ENCODE measurements at places on chromosomes 3 and 15.

DNA sequence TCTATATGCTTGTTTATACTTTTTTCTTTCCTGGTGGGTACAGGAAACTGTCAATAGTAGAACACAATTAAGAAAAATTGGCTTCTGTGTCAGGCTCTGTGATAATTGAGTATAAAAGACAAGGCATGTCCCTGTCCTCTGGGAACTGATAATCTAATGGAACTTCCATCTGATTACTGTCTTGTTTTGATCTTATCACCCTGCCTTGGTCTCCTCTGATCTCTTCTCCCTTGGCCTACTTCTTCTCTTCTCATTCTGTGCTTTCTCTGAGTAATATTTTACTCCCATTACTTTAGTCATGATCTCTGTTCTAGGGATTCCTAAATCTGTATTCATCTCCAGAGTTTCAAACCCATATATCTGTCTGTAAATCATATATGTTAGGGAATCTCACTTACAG lies 14.6 kb downstream of the UBE2Q2 start:
- DNase-seq: no peak

DNA sequence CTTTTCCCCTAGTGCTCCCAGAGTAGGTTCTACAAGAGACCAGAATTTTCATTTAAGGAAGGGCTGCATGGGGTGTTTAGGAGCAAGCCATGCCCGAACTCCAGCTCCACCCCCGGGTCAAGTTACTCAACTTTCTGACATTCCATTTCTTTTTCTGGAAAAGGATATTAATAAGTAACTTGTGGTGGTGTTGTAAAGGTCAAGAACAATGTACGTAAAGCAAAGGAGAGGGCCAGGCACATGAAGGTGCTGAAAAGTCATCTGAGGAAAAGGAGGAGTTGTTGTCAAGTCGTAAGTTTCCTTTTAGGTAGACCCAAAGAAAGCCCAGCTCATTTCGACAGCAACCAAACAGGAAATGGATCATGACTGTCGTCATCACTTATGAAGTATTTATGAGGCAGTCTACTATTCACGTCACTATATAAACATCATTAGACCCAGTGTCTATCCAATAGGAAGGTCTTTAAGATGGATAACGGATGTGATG lies 319.6 kb upstream of the IL12A start:
- no peak for DNase-seq

DNA sequence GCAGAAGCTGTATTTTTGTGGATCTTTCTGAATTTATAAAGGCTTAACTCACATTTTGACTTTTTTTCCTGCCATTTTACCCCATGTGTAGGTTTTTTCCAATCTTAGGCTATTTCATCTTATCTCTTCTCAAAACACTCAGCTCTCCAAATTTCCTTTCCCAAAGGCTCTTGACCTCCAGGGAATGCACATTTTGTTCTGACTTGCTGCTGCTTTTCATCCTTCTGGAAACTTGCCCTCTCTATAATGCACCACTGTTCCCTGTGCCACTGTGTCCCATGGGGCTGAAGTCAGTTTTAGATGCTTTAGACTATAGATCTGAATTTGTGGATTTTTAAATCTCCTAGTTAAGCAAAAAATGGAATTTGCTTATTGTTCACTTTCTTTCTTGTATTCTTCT lies 9.1 kb downstream of the PYDC2 start:
- no peak for DNase-seq

DNA sequence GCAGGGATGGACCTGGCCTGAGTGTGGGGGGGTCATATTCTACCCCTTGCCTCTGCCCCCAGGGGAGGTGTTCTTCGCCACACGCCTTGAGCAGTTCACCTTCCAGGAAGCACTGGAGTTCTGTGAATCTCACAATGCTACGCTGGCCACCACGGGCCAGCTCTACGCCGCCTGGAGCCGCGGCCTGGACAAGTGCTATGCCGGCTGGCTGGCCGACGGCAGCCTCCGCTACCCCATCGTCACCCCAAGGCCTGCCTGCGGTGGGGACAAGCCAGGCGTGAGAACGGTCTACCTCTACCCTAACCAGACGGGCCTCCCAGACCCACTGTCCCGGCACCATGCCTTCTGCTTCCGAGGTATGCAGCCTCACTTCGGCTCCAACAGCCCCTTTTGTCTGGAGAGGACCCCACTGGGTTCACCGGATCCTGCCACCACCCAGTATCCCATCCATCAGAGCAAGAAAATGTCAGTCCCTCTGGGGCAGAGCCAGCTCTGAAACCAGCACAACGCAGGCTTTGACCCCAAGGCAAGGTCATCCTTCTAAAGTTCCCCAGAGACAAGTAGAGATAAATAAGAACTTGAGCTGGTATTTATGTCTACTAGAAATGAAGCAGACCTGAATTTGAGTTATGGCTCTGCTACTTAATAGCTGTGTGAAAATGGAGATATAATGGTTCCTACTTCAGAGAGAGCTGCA lies 45.8 kb downstream of the HAPLN3 start:
- no peak for DNase-seq

- no peak for DNase-seq
Observed at GRCh38 chr15:76339305-76340197, 3.0 kb downstream of the ISL2 start.

DNA sequence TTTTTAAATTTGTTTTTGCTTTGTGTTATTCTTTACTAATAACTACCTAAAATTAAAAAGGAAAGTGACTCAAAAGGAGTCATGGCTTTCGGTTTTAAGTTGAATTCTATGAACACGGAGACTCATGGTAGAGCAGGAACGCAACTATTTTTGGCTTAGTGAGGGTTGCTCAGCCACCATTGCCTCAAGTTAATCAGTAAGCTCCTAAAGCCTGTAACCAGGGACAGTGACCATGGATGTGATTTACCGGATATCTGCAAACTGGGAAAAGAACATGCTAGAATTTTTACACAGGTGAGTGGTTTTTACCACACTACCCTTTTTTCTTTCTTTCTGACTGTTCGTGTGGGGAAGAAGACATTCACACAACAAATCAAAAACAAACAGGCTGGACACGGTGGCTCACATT lies 11.8 kb downstream of the SLC12A8 start:
- no peak for DNase-seq

DNA sequence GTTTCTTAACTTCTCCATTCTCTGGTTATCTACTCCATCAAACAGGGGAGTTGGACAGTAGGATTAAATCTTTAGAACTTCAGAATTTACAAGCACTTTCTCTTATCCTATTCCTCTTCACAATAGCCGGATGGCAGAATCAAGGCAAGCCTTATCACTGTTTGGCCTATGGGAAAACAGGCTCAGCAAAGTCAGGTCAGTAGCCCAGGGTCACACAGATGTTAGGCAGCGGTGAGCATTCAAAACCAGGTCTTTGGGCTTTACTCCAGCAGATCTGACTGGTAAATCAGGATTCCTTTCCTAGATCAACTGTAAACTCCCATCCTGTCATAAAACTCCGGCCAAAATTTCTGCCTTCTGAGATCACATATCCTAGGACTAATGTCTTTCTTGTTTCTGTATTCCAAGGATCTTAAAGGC lies 258.4 kb downstream of the OPA1 start:
- no peak for DNase-seq

DNA sequence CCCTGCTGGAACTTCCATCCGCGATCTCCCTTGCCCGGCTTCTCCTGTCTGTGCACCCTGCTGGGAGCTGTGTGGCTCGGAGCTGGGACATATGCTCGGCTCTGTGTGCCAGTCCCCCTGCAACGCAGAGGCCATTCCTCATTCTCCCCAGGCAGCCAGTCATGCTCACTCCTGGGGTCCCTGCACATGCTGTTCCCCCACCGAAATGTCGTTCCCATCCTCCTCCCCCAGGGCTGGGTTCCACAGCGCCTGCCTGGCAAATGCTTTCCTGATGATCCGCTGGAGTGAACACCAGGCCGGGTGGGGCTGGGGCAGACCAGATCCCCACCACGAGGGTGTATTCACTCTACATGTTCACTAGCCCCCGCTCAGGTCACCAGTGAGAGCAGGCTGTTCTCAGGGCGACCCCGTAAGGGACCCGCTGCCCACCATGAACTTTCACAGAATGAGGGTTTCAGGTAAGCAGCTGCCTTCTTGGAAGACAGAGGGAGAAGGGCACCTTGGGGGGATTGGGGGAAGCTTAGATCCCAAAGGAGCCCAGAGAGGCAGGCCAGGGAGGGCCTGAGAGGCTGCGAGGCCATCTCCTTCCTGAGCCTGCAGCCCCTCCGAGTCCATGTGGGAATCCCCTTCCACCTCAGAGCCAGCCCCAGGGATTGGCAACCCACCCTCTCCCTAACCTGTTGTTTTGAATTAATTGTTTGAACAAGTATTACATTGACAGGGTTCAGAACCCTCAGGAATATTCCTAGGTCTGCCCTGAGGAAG lies 88.7 kb upstream of the IQSEC1 start:
- DNase-seq: no peak

DNA sequence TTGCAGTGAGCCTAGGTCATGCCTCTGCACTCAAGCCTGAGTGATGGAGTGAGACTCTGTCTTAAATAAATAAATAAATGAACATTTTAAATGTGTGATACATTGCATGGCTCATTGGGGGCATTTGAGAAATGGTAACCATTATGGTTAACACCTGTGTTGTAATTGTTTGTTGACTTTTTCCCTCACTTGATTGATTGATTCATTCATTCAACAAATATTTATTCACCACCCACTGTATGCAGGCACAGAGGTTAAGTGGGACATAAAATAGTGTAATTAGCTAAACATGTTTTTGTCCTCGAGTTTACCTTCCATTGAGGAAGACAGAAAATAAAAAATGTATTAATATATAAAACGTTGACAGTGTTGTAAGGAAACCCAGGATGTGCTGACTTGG lies 127.1 kb upstream of the ANKRD28 start:
- DNase-seq: no peak

DNA sequence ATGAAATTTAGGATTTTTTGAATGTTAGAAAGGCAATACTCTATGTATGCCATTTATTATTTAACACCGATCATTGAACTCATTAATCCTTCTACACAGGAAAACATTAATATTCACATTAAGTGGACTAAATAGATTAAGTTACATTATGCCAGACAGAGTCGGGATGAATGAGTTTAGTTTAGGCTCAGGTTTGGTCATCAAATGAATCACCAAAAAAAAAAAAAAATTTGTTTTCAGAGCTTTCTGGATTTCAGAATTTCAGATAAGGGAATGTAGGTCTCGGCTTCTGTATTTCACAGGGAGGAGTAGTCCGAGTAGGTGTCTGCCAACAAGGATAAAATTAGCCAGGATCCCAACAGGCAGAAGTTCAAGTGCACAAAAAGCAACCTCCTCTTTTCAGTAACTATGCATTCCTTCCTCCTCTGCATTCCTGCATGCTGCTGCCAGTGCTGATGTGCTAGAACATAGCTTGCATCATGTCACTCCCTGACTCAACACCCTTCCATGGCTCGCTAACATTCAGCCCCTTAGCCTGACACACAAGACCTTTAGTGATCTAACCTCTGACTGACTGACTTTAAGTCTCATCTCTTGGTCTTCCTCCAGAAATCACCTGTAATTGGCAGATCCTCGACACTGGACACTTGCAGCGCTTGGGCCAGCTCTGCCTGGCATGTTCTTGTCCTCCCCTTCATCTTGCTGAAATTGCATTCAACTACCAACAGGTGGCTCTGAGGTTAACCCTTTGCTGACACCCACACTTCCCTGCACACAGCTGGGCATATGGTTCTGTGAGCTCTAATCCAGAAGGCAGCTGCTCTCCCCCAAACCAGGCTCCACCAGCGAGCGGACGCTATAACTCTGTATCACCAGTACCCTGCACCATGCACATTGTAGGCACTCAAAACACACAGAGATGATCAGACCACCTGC lies 145.4 kb upstream of the PROK2 start:
- no peak for DNase-seq
